ENCODE measurements at places on chromosomes 1 and 21. TPM values are rescaled to one million over a fixed set of nuclear protein-coding genes. Genes with fewer than 3 reads are reported as not detected.

DNA sequence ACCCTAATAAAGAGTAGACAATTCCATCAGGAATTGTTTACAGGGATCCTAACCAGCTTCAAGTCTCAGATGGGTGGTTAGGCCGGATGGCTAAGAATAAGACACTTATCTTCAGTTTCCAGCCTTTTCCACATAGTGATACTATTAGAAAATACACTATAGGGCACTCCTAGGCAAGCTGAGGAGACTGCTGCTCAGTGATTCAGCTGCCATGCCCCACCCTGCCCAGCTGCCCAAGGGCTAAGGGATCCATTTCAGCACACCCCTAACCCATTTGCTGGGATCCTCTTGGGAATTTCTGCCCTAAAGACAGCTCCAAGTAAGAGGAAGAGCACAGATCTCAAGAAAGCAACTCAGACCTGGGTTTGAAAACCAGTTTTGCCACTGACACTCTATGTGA, 31.9 kb downstream of the PLPP3 start:
- no peaks in the 10 kb centered on the region for H3K27me3 ChIP-seq
- H3K4me1 ChIP-seq = no peaks in the 10 kb centered on the region
- no peak for DNase-seq
- no peaks in the 10 kb centered on the region for H3K36me3 ChIP-seq
- no peak overlapping the region for H3K27ac ChIP-seq
- H3K4me3 ChIP-seq = no peak overlapping the region

GRCh38 chr1:75937034-75937433, 4.8 kb upstream of the ASB17 start:
- H3K4me1 ChIP-seq = no peaks in the 10 kb centered on the region
- H3K4me3 ChIP-seq = no peak overlapping the region
- no peak overlapping the region for H3K27ac ChIP-seq
- no peaks in the 10 kb centered on the region for H3K27me3 ChIP-seq

DNA sequence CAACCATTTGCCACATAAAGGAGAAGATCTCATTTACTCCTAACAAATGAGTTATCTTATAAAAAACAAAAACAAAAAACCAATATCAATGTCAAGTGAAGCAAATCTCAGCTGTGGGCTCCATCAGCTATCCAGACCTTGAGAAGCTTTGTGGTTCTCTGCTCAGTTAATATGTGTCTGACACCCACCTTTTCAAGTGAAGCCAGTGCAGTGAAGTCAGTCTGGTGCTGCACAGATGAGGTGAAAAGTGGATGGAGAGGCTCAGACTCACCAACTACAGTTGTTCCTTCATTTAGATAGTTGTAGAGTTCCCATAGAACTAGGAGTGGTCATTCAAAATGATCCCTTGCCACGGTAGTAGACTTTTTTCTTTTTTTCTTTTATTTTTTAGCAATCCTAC, 106.8 kb downstream of the NTNG1 start:
- no peaks in the 10 kb centered on the region for H3K4me1 ChIP-seq
- no peaks in the 10 kb centered on the region for H3K27me3 ChIP-seq
- no peaks in the 10 kb centered on the region for H3K36me3 ChIP-seq
- no peak overlapping the region for H3K4me3 ChIP-seq
- DNase-seq = no peak

GRCh38 chr1:67695963-67696362, 11.0 kb downstream of the GADD45A start:
- H3K27ac ChIP-seq = no peak overlapping the region
- no peak for DNase-seq
- no peaks in the 10 kb centered on the region for H3K4me1 ChIP-seq
- no peaks in the 10 kb centered on the region for H3K27me3 ChIP-seq

DNA sequence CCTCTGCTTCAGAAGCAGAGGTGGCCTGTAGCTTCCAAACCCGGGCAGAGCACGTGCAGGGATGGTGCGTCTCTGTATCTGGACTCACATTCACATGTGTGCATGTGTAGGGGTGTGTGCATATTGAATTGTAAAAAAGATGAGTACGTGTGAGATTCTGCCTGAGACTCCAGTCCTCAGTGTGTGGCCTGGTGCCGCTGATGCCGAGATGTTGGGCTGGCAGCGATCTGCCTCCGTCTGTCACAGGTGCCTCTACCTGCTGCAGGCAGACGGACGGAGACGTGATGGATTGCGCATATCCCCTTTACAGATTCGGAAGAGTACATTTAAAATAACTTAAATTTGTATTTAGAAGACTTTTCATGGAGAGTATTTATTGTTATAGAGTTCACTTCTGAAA, 53.6 kb downstream of the ADARB1 start:
- no peak overlapping the region for H3K4me3 ChIP-seq
- no peak for DNase-seq
- H3K27me3 ChIP-seq = no peaks in the 10 kb centered on the region
- peaks cover 3% of the 10 kb centered on the region for H3K4me1 ChIP-seq
- H3K27ac ChIP-seq = no peak overlapping the region

DNA sequence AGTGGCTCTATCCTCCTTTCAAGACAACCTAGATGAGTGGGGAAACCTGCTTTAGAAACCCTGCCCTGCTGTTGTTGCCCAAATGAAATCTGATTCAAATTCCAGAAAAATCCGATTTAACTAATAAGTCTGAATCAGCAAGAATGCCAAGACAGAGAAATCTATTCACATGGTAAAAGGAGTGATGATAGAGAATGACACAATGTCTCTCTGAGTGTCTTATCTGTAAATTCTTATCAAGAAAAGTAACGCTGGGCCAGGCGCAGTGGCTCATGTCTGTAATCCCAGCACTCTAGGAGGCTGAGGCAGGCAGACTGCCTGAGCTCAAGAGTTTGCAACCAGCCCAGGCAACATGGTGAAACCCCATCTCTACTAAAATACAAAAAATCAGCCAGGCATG, 13.7 kb upstream of the GUCA2A start:
- H3K36me3 ChIP-seq = peaks cover 25% of the 10 kb centered on the region
- no peaks in the 10 kb centered on the region for H3K27me3 ChIP-seq

GRCh38 chr1:233088613-233089012, 138.2 kb downstream of the NTPCR start:
- H3K4me3 ChIP-seq = no peak overlapping the region
- H3K27ac ChIP-seq = no peak overlapping the region
- no peak for DNase-seq
- H3K36me3 ChIP-seq = no peaks in the 10 kb centered on the region
- no peaks in the 10 kb centered on the region for H3K27me3 ChIP-seq

DNA sequence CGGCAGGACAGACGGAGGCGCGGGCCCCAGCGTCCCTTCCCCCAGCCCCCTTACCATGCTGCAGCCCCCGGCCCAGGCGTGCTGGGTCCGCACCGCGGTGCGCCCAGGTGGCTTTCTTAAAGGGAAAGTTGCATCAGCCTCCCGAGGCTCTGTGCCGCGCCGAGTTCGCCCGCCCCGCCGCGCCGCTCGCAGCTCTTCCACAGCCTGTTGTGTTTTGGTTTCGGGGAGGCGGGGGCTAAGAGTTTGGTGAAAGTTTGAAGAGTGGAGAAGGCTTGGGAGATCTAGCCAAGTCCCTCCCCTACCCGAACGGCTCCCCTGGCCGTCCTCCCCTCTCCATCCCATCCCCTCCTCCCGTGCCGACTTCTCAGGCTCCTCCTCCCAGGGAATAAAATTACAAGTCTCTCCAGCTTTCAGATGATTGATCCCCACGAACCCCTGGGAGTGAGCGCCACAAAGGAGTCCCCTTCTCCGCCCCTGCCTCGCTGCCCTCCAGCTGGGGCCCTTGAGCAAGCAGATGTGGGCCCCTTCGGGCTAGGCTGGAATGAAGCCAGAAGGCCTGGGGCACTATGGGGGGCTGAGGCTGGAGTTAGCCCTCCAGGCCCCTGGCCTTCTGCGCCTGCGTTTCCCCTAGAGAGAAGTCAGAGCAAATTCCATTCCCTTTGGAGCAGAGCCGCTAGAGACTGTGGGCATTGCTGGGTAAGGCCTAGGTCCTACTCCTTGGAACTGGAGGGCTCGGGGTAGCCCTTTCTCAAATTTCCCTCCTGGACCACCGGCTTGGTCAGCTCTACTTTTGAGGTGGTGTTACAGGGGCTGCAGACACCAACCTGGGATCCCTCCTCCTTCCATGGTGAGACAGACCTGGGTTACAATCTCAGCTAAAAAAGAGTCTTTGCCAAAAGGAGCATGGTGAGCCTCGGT, at the start of gene SLC6A9:
SLC6A9 (minus strand) TSS at position 211 of the 918 bp plus-strand sequence. CDS start 7,185 bp downstream, outside the sequence.
- peaks cover 19% of the 10 kb centered on the region for H3K4me1 ChIP-seq
- peak within 1 kb of the TSS; percentile 88 for H3K27ac ChIP-seq
- no peak for DNase-seq
- H3K4me3 ChIP-seq = peak within 1 kb of the TSS; percentile 70

DNA sequence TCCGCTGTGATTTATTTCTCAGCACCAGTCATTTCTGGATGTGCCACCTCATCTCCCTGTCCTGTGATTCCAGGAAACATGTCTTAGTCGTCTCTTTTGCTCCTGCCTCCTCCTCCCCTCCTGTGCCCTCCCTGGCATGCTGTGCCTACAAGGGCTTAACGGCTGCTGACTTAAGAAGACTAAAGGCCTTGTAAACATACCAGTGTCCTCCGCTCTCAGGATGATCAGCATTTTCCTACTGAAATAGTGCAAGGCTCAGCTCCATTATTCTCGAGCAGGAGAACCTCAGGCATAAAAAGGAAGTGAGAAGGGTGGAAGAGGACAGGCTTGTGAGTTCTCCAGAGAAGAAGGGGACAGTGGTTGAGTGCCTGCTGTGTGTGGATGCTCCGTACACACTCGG, 61.6 kb upstream of the RUNX3 start:
- no peaks in the 10 kb centered on the region for H3K36me3 ChIP-seq
- no peak for DNase-seq
- no peaks in the 10 kb centered on the region for H3K27me3 ChIP-seq

- no peaks in the 10 kb centered on the region for H3K4me1 ChIP-seq
- no peak overlapping the region for H3K27ac ChIP-seq
- no peaks in the 10 kb centered on the region for H3K27me3 ChIP-seq
- no peak overlapping the region for H3K4me3 ChIP-seq
These were observed 101.0 kb downstream of the AJAP1 start for GRCh38 chr1:4755301-4755845.

- H3K27me3 ChIP-seq = no peaks in the 10 kb centered on the region
- H3K27ac ChIP-seq = no peak overlapping the region
- no peaks in the 10 kb centered on the region for H3K36me3 ChIP-seq
- H3K4me3 ChIP-seq = no peak overlapping the region
- no peak for DNase-seq
These were observed 44.8 kb upstream of the ZNF326 start for GRCh38 chr1:89949991-89950624.

The PDC gene
- total RNA-seq = not detected

The TNFRSF8 gene
- total RNA-seq = 0.84 TPM

The CFAP74 gene
- not detected for total RNA-seq

The ADCY10 gene
- total RNA-seq = not detected

The RUNX3 gene
- 1.0 TPM for total RNA-seq
